8988T (cell line): ENCODE measurements at places on chromosomes 6 and 20.

DNA sequence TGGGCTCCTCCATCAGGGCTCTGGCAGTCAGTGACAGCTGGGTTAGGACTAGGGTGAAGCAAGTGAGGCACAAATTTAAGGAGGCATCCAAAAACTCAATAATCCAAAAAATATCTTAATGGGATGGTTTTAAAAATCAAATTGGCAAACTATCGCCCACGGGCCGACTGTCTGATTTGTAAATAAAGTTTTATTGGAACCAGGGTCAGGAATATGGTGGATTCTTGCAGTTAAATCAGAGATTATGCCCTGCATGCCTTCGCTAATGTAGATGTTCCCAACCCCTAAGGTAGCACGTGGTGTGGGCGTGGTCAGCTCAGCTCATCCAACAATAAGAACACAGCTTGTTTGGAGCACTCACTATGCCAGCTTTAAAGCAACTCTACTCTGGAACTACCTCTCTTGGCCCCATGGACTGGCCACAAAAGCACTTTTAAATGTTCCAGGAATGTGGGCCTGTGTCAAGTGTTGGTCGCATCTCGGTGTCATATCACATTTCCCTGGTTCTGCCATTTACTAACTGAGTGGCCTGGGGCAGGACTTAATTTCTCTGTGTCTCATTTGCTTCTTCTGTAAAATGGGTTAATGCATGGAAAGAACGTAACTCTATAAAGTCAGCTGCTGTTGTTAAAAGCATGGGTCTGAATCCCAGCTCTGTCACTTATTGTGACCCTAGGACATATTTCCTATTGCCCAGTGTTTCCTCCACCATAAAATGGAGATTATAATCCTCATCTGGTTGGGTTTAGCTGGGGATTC lies 7.0 kb downstream of the TP53RK start:
- no peak for DNase-seq

GRCh38 chr6:4780360-4780812 lies 4.2 kb downstream of the CDYL start:
- no peak for DNase-seq

GRCh38 chr6:28865401-28866204 lies 58.2 kb downstream of the TRIM27 start:
- DNase-seq: no peak

DNA sequence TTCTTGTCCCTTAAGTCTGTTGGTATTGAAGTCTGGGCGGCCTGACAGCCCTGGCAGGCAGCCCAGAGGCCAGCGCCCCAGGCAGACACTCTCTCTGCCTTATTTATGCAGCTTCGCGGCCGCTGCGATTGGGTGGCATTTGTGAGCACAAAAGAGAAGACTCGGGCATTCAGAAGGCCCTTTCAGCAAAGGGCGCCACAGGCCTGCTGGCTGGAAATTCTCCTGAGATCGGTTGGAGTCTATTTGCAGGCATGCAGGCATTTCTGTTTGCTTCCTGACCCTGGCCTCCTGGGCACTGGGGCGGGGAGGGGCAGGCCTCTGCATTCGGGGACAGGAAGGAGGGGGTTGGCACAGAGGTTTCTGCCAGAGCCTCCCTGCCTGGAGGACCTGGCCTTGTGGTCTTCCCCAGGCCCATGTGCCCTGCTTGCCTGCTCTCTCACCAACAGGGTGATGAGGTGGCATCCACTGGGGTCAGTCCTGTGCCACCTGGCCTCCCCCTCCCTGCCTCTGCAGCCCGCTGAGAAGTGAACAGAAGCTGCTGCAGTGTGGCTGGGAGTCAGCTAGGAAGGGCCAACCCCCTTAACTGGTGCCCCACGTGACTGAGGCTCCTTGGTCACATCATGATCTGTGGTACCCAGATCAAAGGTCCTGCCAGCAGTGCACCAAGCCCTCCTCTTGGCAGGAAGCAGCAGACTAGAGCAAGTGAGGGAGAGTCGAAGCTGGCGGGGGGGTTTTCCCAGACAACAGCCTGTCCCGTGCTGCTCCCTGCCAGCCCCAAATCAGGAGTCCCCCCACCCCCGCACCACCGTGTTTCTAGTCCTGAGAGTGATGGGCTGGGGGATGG lies 16.6 kb upstream of the CCDC167 start:
- DNase-seq: no peak

DNA sequence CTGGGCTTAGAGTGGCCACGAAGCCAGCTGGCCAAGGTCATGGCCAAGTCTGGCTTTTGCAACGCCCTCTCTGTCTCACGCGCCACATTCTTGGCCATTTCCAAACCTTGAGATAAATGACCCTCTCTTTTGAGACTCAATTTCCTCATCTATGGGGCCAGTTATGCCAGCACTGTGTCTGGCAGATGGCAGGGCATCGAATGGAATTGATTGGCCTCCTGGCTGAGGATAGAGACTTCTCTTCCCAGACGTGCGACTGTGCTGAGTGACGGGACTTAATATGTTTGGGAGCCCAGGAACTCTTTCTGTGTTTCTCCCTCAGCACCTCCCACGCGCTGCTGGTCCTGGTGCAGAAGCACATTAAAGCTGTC lies 7.6 kb downstream of the BPIFB2 start:
- no peak for DNase-seq

DNA sequence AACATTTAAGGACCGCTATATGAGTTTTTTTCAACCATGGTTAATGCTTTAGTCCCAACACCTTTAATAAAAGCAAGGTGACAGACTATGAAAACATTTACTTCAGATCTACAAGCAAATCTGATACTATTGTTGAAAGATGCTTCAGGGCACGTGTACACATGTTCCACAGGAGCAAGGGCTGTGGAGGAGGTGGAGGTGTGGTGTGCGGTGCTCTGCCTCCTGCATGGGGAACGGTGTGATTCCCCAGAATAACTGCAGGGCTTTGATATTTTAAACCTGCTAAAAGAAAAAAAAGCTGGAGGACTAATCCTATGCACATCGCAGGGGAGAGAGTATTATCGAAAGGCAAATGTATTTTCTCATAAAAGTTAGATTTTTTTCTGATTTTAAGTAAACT lies 188.1 kb upstream of the CEP162 start:
- DNase-seq: no peak

GRCh38 chr20:59217173-59217572 lies 53.6 kb downstream of the ZNF831 start:
- no peak for DNase-seq

GRCh38 chr6:105389543-105389942 lies 13.3 kb downstream of the PREP start:
- no peak for DNase-seq

DNA sequence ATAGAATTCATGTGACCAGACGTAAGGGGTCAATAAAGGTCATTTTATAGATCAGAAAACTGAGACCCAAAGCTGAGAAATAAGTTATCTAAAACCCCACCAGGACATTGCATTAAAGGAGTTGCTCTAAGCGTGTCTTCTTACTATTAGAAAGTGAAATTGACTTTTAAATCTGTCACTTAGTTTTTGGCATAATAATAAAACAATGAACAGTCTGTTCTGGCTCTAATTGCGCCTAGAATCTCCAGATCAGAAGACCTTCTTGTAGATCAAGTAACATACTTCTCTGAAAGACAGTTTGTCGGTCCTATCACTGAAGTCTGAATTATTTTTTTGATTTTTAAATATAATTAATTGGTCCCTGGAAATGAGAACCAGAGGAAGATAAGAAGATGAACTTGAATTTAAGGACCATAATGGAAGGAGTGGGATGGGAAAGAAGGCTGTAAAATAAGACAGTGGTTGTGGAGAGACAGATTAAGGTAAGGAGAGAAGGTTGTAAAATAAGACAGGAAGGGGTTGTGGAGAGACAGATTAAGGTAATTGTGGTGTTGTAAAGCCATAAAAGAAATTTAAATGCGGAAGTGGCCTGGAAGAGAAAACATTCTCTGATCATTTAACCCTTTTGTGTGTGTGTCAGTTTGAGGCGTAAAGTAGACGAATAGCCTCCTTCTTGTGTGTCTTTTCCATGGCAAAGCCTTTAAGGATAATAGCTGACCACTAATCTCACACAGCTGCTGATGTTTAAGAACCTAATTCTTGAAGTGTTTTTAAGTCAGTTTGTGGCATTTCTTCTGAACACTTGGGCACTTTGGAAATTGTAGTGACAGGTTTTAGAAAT lies 20.1 kb downstream of the TOP1 start:
- no peak for DNase-seq

GRCh38 chr6:17491416-17492142 lies 98.2 kb downstream of the CAP2 start:
- no peak for DNase-seq

- DNase-seq: no peak
These were observed 189.1 kb downstream of the TBX18 start for GRCh38 chr6:84575264-84575663.

DNA sequence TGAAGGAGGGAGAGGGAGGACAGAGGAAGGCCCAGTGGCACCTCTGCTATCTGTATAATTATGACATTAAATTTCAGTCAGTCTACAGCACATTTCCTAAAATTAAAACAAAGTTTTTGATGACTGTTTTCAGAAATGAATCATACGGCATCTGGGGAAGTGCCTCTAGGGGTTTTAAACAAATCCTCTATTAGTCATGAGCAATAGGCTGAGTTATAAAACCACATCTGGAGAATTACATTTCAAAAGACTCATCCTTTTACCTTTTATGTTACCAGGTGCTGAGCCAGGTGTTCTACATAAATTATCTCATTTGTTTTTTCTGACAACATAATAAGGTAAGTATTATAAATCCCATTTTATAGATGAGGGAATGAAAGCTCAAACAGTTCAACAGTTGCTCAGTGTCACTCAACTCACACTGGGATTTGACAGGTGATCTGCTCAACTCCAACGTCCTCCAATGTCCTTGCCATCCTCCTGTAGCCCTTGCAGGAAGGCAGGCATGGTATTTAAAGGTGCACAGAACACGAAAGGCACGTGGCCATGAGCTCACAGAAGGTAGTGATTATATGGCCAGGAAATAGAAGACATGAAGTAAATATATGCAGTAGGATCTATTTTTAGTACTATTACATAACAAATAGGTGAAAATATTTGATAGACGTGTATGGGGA lies 184.2 kb upstream of the MAN1A1 start:
- no peak for DNase-seq

DNA sequence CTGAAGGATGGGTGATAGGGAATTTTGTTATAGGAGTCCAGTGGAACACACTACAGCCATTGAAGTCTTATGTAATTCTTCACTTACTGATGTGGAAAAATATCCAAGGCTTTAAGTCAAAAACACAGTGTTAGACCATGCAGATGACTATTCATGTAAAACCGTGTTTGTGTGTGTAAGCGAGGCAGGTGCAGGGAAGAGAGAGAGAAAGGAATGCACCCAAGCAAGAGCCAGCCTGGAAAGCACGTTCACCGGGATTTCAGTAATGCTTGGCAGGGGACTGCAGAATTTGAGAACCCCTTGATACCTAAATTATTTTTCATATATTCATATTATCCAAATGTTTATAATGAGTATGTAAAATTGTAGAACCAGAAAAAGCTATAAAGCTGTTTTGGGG lies 17.9 kb downstream of the RALGAPA2 start:
- DNase-seq: no peak

GRCh38 chr6:30813631-30814145 lies 69.3 kb upstream of the IER3 start:
- DNase-seq: no peak

GRCh38 chr20:61684136-61684535 lies 381.5 kb downstream of the TAF4 start:
- DNase-seq: no peak

- no peak for DNase-seq
These were observed 22.4 kb downstream of the ITCH start for GRCh38 chr20:34385464-34385863.

DNA sequence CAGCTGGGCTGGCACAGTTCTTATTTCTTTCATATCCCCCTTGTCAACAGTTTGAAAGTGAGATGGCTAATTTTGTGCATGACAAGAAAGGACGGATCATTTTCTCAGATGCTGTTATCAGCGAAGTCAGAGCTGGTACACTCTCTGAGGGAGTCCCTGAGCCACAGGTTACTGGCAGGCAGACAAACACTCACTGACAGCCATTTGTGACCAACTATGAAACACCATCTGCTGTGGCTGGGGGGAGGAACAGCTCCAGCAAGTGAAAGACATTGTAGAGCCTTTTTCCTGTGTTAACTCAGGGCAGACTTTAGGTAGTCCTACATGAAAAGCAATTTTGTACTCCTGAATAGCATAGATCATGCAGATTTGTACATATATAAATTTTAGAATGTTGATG lies 22.2 kb downstream of the OLIG3 start:
- no peak for DNase-seq

GRCh38 chr6:52514514-52514913 lies 62.3 kb downstream of the TRAM2 start:
- DNase-seq: no peak

DNA sequence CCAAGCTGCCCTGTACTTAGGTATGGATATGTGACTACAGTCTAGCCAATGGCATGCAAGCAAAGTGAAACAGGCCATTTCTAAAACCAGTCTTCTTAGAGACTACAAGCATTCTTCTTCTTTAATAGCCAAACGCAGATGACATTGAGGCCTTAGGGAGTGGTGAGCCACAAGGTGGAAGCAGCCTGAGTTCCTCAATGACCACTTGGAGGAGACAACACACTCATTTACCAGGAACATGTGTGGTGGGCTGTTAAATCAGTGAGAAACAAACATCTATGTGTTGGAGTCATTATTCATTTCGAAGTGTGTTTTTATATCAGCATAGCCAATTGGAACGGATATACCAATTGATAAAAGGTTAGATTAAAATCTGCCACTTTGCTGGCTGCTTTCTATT lies 122.0 kb downstream of the GFRAL start:
- no peak for DNase-seq

DNA sequence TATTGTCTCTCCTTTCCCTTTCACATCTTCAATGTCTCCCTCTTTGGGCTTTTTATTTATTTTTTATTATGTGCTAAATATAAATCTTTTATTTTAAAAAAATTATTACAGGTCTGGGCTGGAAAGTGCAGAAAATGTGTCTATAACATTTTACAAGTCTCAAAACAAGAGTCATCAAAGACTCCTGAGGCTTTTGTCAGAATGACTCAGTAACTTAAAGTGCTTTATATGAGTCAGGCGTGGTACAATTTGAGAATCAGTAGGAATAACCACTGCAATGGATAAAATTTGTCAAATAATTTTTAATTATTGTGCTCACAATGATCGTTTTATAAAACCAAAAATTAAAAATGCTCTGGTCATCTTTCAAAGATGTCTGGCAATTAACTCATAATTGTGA lies 193.9 kb downstream of the MMUT start:
- no peak for DNase-seq

DNA sequence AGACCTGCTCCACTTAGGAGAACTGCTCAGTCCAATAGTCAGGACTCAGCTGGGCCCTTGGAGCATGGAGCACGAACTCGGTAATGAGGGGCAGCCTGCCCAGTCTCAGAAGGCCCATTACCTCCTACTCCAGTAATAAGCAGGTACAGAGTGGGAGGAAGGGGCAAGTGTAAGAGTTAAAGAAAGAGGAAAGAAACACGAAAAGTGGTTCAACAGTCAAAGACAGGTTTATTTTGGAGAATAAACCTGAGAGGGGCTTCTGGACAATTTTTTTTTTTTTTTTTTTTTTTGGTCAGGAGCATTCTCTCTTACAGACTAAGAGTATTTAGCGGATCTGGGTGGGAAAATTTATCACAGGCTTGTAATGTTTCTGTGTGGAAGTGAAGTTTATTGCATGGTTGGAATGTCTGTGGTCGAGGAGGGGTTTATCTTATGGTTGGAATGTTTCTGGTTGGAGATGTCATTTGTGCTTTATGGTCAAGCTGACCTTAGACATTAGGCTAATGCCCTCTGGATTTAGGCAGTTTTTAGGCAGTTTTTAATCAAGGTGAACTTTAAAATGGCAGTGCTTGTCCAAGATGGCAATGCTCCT lies 340.1 kb downstream of the BCKDHB start:
- DNase-seq: no peak
